Cortex of kidney (tissue), 1 donor: ENCODE measurements at places on chromosomes 6 and 20.

GRCh38 chr6:142421285-142422117, 119.7 kb downstream of the ADGRG6 start:
- DNase-seq = no peak

GRCh38 chr6:108711826-108712225, 136.4 kb upstream of the ARMC2 start:
- no peak for DNase-seq

DNA sequence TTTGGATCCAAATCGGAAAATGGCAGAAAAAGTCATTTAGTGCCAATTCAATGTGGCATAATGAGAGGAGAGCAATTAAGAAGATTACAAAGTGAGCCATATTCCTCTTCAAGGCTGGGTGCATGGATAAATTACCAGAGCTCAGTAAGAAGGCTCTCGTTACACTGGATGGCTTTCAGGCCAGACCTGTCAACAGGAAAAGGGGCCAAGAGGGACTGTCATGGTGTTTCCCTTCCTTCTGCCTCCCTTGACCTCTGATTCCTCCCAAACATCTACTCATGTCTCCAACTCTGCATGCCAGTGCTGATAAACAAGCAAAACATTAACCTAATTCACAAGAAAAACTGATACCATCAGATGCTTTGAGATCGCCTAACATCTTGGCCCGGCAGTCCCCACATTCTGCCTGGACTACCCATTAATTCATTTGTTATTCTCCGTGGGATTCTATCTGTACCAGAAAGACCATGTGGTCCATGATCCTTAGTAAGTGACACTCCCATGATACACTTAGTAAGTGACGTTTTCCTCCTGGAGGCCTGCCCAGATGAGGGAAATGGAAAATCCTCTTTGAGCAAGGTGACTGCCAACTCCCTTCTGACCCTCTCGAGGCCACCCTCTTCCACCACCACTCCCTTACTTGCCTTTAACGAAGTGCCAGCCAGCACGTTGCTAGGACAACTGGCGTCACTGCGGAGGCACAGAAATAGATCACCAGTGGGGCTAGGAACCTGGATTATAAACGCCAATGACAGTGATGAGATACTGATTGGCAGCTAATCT, 239.2 kb downstream of the GMPR start:
- no peak for DNase-seq

- DNase-seq = no peak
Observed at GRCh38 chr6:110529355-110529754, 52.9 kb upstream of the SLC22A16 start.

DNA sequence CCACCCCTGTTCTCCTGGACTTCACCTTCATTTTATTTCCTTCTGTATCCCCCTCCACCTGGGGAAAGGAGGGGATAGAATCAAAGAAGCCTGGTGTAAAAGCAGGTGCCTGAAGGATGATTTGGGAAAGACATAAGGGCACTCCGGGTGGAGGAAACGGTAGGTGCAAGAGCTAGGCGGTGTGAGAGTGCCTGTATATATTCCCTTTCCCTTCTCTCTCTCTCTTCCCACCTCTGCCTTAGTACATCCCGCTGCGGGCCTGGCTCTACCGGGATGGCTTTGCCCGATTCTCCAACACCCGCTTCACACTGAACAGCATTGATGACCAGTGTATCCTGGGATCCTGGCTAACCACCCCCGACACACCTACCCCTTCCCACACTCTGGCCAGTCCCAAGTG, 26.2 kb downstream of the PDRG1 start:
- DNase-seq = no peak

DNA sequence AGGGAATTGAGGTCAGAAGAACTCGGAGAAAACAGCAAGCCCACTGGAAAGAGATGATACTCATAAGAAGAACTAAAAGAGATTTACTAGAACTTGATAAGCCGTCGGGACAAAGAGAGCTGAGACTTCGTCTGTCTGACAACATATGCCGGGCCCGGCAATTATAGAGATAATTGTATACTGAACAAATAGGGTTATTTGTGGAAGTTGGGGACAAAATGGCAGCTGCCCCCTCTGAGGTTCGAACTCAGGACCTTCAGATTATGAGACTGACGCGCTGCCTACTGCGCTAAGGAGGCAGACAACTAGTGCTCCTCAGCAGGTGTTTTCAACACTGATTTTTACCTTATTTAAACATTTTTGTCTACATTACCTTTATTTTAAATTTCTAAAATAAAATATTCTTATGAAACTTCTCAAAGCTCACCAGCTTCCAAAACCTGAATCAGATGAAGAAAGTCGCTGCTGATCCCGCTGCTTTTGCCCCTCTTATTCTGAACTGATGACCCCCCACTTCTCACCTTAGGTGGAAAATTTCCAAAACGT, 29.3 kb upstream of the TRIM27 start:
- no peak for DNase-seq

- DNase-seq = no peak
Observed at GRCh38 chr6:29792123-29793035, 35.2 kb upstream of the HLA-G start.

GRCh38 chr20:3000852-3001523, 42.4 kb upstream of the GNRH2 start:
- no peak for DNase-seq

- DNase-seq = no peak
Observed at GRCh38 chr6:124495665-124496190, 466.5 kb upstream of the RNF217 start.

- DNase-seq = no peak
Observed at GRCh38 chr6:81608776-81609175, 143.7 kb downstream of the TENT5A start.

DNA sequence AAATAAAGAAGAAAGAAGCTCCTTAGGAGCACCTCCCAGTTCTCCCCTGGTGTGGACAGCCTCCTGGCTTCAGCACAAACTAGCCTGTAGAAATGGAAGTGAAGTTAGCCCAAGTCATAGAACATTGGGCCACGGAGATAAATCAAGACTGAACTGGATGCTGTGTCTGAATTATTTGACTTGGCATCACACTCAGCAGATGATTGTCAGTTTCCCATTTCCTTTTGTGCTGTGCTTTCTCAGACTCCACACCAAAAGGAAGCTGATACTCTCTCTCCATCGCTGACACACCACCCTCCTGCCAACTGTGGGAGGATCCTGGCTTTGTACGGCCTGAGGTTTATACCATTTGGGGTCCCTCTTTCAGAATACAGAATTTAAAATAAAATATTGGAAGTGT, 209.8 kb downstream of the TFAP2A start:
- DNase-seq = no peak

GRCh38 chr6:166688901-166689300, 61.9 kb upstream of the RPS6KA2 start:
- no peak for DNase-seq

GRCh38 chr20:36628076-36628475, 17.9 kb downstream of the SLA2 start:
- DNase-seq = no peak

GRCh38 chr6:48098923-48099322, 12.1 kb downstream of the PTCHD4 start:
- DNase-seq = no peak

DNA sequence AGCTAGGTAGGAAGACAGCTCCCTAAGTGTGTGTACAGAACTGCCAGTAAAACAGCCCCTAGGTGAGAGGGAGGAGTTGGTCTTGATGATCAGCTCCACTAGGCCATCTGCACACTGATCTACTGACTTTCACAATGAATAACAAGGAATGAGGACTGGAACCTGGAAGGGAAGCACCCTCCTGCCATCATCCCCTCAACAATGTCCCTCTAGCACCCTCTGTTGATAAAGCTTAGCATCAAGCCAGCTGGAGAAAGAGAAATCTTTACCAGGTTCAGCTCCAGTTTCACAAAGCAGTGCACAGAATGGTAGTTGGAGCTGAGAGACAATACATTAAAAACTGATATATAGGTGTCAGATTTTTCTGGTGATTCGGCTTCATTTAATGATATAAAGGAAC, 57.2 kb upstream of the IRAK1BP1 start:
- DNase-seq = no peak

- no peak for DNase-seq
Observed at GRCh38 chr6:107196152-107196551, 80.8 kb upstream of the BEND3 start.

GRCh38 chr20:61886721-61887595, 178.7 kb downstream of the TAF4 start:
- DNase-seq = no peak

DNA sequence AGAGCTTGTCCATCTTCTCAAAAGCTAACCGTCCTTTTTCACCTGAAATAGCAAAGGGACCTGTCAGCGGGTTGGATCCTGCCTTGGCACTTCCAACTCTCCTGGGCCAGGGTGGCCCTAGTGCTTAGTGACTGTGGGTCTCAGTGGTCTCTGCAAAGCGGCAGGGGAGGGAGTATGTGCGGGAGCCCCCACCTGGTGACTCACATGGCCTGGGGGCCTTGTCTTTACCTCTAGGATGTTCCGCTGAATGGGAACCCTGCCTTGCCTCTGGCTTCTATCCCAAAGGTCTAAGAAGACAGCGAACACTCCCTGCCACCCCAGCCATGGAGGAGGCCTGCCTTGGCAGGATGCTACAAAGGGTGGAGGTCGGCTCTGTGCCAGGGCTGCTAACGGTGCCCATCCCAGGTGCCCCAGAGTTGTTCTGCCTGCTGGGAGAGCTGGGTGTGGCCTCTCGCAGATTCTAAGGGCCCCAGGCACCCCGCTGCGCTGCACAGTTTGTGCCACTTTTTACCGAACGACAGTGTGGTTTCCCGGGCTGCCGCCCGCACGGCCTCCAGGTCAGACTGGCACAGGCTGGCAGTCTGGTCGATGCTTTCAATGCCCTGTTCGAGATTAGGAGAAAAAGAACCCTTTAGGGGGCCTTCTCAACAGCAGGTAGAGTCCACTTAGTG, 77.2 kb downstream of the PTPN1 start:
- DNase-seq = no peak

DNA sequence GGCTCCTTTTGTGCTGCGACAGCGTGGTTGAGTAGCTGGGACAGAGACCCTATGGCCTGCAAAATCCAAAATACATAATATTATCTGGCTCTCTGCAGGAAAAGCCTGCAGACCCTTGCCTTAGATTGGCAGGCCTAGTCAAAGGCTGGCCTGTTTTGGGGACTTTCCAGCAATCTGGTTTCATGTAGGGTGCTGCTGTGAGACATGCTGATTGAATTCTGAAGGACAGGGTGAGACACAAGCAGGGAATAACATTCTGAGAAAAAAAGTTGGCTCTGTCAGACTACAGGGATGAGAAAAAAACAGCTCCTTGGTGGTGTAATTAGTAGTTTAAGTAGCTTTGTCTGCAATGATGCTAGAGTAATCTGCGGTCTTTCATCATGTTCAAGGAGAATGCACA, 402.7 kb upstream of the AGPAT4 start:
- no peak for DNase-seq

GRCh38 chr6:84042603-84043002, 9.0 kb downstream of the MRAP2 start:
- DNase-seq = no peak
